Caudate nucleus (tissue), 63 donors: ENCODE measurements at places on chromosomes 12 and 14.
A peak's percentile ranks its signal among the peaks of the same experiment; 100 is the strongest.

DNA sequence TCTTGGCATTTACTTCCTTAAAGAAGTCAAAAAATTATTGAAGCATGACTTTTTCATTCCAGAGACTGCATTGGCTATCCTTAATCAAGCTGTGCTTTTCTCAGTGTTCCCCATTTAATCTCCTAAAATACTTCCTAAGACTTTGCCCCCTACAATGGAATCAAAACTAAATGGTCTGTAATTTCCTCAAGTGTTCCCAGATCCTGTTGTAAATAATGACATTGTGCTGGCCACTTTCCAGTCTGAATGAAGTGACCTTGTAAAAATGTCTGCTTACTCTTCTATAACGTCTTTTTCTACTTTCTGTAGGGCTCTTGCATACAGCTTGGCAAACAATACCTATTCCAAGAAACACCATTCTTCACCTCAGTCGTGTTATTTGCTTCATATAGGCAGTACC lies 45.3 kb upstream of the MBIP start:
- no peak for DNase-seq

GRCh38 chr12:57127726-57128518 lies at the start of gene LRP1:
Gene LRP1, plus strand, starts transcription at chr12:57128483. Its CDS starts 482 bp downstream, at chr12:57128965.
- peak; percentile 59 for DNase-seq

GRCh38 chr12:95396849-95397468 lies 77.0 kb upstream of the METAP2 start:
- DNase-seq: no peak

DNA sequence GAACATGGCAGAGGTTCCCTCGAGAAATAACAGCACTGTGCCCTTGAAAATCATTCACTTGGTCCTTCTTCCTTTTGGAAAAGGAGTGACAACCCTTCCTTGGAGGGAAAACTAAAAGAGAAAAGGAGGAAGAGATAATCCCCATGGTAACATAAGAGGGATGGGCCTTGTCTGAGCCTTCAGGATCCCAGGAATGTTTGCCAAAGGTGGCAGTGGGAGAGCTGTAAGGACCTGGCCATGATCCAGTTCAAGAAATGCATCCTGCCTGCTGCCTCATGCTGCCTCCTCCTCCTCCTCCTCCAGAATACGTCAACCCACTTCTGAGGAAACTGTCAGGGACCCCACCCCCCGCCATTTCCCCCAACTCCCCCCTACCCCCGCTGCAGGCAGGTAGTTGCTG lies 118.8 kb downstream of the KCNK10 start:
- no peak for DNase-seq

DNA sequence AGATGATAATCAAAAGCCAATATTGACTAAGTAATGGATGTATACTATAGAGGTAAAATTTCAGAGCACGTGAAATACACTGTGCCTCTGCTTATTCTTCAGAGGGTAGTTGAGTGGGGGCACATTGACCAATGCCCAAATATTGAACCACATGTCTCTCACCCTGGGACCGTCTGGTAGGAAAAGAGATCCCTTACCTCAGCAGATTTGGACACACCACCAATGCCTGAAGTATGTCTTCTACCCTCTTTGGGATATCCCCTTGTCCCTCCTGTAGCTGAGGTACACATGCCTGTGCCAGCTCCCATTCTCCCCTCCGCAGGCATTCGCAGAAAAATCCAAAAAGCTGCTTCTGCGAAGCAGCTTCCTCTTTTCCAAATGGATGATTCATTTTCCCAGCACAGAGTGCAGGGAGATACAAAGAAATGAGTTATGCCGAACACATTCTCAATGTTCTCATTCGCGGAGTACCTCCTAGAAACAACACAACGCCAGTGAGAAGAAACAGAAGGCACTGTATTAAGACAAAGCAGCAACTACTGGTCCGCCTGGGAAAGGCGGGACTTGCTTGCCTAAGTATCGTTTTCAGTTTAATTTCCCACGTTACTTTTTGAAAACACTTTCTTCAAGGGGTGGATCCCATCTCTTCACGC lies 691 bp downstream of the ZFYVE26 start:
- no peak for DNase-seq

GRCh38 chr12:48788854-48789775 lies at the start of gene ADCY6:
Gene ADCY6, minus strand, starts transcription at chr12:48789089. Its CDS starts 5,655 bp downstream, at chr12:48783434.
- DNase-seq: peak; percentile 44

DNA sequence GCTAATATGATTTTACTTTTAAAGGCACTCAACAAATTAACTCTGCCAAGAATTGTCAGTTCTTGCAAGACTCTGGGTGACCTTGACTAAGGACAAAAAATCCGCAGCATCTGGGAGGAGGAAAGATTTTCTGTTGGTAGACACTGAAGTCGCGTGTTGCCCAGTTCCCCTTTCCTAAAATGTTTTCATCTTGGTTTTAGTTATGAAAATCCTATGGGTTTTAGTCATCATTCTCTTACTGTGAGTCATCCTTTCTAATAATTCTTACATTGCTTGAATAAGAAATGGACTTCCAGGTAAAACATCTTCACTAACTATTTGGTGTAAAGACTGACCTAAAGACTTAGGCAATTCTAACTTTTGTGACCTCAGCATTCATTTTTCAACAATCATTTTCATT lies 9.1 kb downstream of the GSG1 start:
- no peak for DNase-seq

GRCh38 chr12:25500651-25501050 lies 52.4 kb downstream of the LMNTD1 start:
- no peak for DNase-seq

GRCh38 chr14:31420319-31421111 lies at the start of gene HEATR5A:
Gene HEATR5A, minus strand, starts transcription at chr14:31420550. Its CDS starts 17,575 bp downstream, at chr14:31402975.
- DNase-seq: peak; percentile 92

DNA sequence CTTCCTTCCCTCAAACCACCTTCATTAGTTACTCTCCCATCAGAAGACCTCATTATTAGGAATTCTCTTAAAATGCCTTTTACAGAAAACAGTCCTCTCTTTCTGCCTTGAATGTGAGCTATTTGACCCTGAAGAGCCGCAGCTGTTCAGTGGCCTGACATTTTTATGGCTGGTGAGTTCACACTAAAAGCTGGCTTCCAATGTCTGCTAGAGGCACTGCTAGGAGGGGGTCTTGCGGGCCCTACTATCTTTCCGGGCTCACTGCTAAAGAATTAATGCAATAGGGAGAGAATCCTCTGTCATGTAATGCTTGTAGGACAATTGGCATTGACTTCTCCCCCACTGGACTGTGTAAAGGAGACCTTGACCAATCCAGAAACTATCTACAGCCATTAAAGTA lies 87.7 kb downstream of the GPR135 start:
- DNase-seq: no peak

- no peak for DNase-seq
These were observed 6.8 kb downstream of the CEP170B start for GRCh38 chr14:104871656-104872468.

GRCh38 chr14:99101855-99102461 lies 170.0 kb downstream of the BCL11B start:
- DNase-seq: no peak

DNA sequence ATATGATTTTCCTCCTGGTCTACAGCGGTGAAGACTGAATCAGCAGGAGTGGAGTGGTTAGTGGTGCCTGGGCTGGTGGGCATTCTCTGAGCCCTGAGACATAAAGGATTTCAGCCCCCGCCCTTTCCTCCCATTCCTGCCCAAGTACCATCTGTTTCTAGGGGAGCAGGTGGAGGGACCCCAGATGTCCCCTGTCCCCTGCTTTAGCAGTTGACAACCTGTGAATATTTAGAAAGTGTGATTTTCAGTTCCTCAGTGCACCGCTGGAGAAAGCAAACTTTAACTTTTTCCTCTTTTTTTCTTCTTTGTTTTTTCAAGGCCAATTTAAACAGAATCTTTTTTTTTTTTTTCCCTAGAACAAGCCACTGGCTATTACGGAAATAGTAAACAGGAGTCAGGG lies 163.8 kb upstream of the MYL2 start:
- no peak for DNase-seq

GRCh38 chr12:70982991-70983390 lies 62.5 kb upstream of the PTPRR start:
- DNase-seq: no peak

DNA sequence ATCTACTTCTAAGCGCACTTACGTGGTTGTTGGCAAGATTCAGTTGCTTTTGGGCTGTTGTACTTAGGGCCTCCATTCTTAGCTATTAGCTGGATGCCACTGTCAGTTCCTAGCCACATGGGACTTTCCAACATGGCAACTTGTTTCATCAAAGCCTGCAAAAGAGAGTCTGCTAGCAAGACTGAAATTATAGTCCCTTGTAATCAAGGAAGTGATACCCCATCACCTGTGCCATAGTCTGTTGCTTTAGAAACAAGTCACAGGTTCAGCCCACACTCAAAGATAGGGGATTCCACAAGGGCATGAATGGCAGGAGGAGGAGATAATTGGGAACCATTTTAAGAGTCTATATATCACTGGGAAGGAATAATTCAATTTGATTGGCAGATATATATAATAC lies 27.1 kb upstream of the SLC17A8 start:
- no peak for DNase-seq

- DNase-seq: no peak
These were observed 123.7 kb upstream of the NTF3 start for GRCh38 chr12:5308216-5308615.

DNA sequence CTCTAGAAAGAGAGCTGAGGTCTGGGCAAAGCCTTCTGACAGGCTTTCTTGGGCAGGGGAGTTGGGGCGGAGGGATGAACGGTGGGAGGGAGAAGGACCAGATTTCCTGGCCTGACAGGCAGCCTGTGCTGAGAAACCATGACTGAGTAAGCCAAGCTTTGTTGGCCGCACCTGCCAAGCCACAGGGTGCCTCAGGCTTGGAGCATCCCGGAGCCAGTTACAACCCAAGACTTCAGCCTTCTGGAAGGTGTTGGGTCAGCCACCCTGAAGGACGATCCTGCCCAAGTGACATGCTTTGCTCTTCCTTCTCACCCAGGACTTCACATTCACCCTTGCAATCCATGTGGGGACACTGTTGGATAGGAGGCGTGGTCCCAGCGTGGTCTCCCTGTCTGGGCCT lies 21.0 kb upstream of the AQP2 start:
- no peak for DNase-seq

GRCh38 chr12:13799574-13799973 lies 181.8 kb downstream of the GRIN2B start:
- DNase-seq: no peak

DNA sequence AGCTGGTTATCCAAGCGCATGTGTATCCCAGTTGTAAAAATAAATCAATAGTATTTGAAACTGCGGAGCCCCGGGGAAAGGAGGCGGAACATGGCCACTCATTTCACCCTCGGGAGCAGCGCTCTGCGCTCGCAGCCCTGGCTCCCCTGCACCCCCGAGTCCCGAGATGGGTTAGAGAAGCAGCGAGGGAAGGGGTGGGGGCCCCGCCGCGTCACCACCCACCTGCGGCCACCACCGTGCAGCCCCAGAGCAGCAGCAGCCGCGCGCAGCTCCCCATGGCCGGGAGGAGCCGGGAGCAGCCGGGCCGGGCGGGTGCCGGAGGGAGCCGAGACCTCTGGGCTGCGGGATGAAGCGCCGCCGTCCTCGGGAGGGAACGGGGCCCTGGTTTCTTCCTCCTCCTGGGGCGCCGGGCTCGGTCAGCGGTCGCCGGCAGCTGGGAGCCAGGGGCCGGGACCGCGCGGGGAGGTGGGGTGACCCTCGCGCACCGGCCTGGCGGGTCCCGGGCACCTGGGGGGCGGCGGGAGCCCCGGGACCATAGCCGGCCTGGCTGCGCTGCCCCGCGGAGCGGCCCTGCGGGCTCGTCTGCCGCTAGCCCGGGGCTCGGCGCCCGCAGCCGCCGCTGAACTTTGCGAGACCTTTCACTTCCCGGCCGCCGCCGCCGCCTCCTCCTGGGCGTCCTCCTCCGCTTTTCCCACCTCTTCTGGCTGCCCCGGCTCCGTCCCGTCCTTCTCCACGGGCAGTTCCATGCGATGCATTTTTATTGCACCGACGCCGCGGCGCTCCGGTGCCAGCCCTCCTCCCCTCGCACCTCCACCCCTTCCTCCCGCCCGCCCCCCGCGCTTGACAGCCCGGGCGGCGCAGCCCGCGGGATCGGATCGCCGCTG lies at the start of gene NTN4:
NTN4 (minus strand) TSS at position 732 of the 884 bp plus-strand sequence; CDS start at position 277, 455 bp downstream.
- DNase-seq: no peak

DNA sequence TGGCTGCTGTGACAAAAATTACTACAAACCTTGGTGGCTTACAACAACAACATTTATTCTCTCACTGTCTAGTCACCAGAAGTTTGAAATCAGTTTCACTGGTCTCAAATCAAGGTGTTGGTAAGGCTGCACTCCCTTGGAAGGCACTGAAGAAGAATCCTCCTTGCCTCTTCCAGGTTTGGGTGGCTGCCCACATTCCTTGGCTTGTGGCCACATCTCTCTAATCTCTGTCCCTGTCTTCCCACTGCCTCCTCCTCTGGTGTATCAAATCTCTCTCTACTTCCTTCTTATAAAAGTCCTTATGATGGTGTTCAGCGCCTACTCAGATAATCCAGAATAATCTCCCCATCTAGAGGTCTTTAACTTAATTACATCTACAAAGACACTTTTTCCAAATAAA lies 31.0 kb downstream of the PLCZ1 start:
- no peak for DNase-seq

GRCh38 chr14:65169351-65169750 lies 67.0 kb upstream of the MAX start:
- DNase-seq: no peak

- no peak for DNase-seq
These were observed 17.4 kb upstream of the DNM1L start for GRCh38 chr12:32661706-32662105.

GRCh38 chr12:99004799-99005466 lies 359.8 kb downstream of the APAF1 start:
- DNase-seq: peak; percentile 33

- no peak for DNase-seq
These were observed 44.7 kb upstream of the FBRSL1 start for GRCh38 chr12:132444957-132445883.

GRCh38 chr12:106522708-106523107 lies 60.1 kb upstream of the RFX4 start:
- no peak for DNase-seq

- DNase-seq: no peak
These were observed 655 bp downstream of the PLD4 start for GRCh38 chr14:104925214-104925854.

DNA sequence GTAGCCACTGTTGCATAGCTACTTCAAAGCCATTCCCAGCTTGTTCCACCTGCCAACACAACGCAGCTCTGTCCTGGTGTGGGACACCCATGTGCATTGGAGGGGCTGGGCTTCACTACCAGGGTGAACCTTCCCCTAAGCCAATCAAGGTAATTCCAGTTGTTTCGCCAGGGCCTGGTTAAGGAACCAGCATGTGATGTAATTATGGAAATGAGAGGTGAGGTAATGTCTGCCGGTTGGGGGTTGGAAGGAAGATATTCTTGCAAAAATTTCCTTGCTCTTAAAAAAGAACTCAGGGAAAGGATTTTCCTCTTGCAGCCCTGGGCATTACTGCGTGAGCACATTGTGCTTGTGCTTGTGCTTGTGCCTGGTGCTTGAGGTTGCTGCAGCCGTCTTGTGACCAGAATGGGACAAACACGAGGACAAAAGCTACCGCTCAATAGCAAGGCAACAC lies 14.9 kb downstream of the TUBA1C start:
- no peak for DNase-seq
